Upper lobe of right lung (tissue), 1 donor: ENCODE measurements at places on chromosomes 12 and 14.

- H3K4me1 ChIP-seq, result no peaks in the 10 kb centered on the region
- DNase-seq, result no peak
- no peaks in the 10 kb centered on the region for H3K27me3 ChIP-seq
- H3K27ac ChIP-seq, result no peak overlapping the region
- H3K36me3 ChIP-seq, result peaks cover 3% of the 10 kb centered on the region
Observed at GRCh38 chr12:119704065-119704747, 36.3 kb downstream of the PRKAB1 start.

GRCh38 chr12:73599268-73599667, 938.4 kb upstream of the ATXN7L3B start:
- no peak for DNase-seq
- H3K4me3 ChIP-seq, result no peak overlapping the region

- no peak overlapping the region for H3K4me3 ChIP-seq
- no peaks in the 10 kb centered on the region for H3K27me3 ChIP-seq
- no peaks in the 10 kb centered on the region for H3K36me3 ChIP-seq
- no peak overlapping the region for H3K27ac ChIP-seq
Observed at GRCh38 chr14:67911562-67911961, 92.0 kb downstream of the RAD51B start.

DNA sequence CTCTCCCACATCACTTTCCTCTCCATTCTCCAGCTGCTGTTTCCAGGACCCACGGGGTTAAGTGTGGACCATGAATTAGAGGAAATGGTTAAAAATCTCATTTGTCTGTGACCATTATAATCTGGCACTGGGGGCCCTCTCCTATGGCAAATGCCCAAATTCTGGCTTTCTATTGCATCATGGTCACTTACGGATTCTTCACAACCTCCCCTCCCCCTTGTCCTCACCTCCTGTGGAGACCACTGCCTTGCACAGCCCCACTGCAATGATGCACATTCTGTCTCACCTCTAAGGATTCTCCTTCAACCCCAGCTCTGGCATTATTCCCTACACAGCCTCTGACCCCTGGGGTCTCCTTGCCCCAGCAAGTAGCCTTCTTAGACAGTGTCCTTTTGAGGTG, 18.9 kb downstream of the BCAT1 start:
- H3K4me3 ChIP-seq, result no peak overlapping the region
- H3K36me3 ChIP-seq, result no peaks in the 10 kb centered on the region
- no peak for DNase-seq

DNA sequence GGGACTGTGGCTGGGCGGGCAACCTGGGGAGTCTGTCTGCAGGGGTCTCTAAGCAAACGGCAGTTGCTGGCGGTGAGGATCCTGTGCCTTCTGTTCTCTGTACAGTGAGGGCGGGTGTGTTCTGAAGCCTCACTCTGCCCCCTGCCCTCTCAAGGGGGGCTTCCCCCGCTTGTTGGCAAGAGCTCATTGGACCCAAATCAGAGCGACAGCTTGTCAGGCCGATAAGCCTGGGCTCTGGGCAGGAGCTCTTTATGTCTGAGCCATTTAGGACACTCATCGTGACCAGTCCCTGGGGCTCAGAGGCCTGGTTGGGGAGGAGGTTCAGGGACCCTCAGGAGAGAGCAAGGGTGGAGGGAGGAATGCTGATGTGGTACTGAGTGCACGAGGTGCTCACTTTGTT, 136.0 kb downstream of the TSPAN9 start:
- H3K27ac ChIP-seq, result no peak overlapping the region
- no peak for DNase-seq
- no peaks in the 10 kb centered on the region for H3K27me3 ChIP-seq
- H3K4me1 ChIP-seq, result peaks cover 8% of the 10 kb centered on the region
- H3K36me3 ChIP-seq, result no peaks in the 10 kb centered on the region

DNA sequence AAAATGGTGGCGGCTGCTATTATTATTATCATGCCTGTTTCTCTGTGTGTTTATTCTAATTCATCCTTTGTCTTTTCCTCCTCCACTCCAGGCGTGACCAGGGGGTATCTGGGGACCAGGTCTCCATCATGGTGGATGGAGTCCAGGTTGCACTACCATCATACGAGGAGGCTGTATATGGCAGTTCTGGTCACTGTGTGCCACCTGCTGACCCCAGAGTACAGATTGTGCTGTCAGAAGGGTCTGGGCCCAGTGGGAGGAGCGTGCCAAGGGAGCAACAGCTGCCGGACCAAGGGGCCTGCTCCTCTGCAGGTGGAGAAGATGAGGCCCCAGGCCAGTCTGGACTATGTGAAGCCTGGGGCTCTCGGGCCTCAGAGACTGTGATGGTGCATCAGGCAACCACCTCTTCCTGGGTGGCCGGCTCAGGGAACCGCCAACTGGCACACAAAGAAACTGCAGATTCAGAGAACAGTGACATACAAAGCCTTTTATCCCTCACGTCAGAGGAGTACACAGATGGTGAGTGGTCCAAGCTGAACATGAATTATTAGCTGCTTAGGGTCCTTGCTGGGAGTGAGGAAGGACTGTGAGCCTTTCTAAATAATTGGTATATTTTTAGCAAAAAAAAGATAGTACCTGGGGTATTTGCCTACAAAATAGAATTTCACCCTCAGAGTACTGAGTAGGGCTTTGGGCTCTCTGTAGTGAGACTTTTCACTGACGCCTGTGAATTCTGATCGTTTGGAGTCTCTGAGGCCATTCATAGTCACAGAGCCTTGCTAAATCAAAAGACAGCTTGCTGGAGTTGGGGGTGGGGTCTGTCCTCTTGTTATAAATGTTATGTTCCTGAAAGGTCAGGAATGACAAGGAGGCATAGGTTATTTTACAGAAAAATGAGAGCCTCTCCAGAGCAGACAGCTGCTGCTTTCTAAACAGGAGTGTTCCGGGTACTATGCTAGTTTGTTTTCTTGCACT, 58.1 kb upstream of the SRSF5 start:
- no peaks in the 10 kb centered on the region for H3K27me3 ChIP-seq
- no peak for DNase-seq
- H3K4me1 ChIP-seq, result peaks cover 52% of the 10 kb centered on the region
- no peak overlapping the region for H3K27ac ChIP-seq
- no peak overlapping the region for H3K4me3 ChIP-seq
- H3K36me3 ChIP-seq, result peaks cover 71% of the 10 kb centered on the region

DNA sequence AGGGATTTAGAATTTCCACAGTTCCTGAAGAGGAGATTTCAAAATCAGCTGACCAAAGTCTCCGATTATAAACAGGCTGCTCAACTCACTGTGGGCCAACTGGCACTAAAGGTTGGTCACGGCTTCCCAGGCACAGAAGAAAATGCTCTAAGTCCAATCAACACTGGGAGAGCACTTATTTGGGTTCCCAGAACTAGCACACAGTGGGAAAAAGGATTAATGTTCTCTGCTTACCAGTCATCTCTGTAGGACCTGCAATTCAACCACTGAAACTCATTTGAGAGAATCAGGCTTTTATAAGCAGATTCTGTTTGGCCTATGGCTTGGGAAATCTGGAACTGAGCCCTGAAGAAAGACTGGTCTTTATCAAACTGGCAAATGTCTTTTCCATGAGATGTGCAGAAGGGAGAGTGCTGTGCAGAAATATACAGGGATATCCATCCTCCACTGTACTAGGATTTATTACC, 49.4 kb downstream of the ABCC9 start:
- peak overlapping the region; percentile 43 for H3K27ac ChIP-seq
- no peaks in the 10 kb centered on the region for H3K36me3 ChIP-seq
- DNase-seq, result no peak

DNA sequence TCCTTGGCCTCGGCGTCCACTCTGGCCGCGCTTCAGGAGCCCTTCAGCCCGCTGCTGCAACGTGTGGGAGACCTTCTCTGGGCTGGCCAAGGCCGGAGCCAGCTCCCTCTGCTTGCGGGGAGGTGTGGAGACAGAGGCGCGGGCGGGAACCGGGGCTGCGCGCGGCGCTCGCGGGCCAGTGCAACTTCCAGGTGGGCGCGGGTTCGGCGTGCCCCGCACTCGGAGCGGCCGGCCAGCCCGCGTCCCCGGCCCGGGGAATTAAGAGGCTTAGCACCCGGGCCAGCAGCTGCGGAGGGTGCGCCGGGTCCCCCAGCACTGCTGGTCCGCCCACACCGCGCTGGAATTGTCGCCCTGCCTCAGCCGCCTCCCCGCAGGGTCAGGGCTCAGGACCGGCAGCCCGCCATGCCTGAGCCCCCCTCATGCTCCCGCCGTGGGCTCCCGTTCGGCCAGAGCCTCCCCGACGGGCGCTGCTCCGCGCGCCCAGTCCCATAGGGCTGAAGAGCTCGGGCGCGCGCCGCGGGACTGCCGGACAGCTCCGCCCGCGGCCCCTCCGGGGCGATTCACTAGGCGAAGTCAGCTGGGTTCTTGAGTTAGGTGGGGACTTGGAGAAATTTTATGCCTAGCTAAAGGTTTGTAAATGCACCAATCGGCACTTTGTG, 673.9 kb downstream of the SLC16A7 start:
- no peak overlapping the region for H3K27ac ChIP-seq
- H3K36me3 ChIP-seq, result no peaks in the 10 kb centered on the region

- H3K36me3 ChIP-seq, result no peaks in the 10 kb centered on the region
- no peaks in the 10 kb centered on the region for H3K27me3 ChIP-seq
- no peak overlapping the region for H3K27ac ChIP-seq
- no peak for DNase-seq
- H3K4me3 ChIP-seq, result no peak overlapping the region
Observed at GRCh38 chr12:124077701-124078100, 104.7 kb downstream of the ZNF664 start.
